ENCODE measurements at places on chromosomes 6 and 20.
A peak's percentile ranks its signal among the peaks of the same experiment; 100 is the strongest.

DNA sequence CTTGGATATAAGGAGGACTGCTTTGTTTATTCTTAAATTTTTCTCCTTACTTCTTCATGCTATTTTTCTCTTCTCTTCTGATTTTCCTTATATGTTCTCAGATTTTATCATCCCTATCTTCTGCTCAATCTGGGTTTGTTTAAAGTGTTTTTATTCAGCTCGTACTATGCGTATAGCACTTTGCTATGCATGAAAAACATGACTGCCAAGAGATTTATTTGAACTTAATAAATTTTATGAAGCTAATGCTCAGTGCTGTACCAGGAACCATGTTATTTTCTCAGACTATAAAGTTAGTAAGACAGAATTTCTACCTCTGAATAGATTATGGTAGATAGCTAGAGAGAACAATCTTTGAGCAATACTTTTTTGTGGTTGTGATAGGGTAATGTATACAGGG, 305.9 kb downstream of the LAMA2 start:
- H3K27me3 ChIP-seq = no peaks in the 10 kb centered on the region
- H3K4me3 ChIP-seq = no peak overlapping the region
- H3K36me3 ChIP-seq = no peaks in the 10 kb centered on the region
- no peaks in the 10 kb centered on the region for H3K4me1 ChIP-seq
- no peak for DNase-seq
- H3K27ac ChIP-seq = no peak overlapping the region

- H3K36me3 ChIP-seq = no peaks in the 10 kb centered on the region
- DNase-seq = no peak
- H3K4me3 ChIP-seq = no peak overlapping the region
- H3K4me1 ChIP-seq = no peaks in the 10 kb centered on the region
These were observed 993.8 kb upstream of the MAP3K7 start for GRCh38 chr6:91580635-91581034.

DNA sequence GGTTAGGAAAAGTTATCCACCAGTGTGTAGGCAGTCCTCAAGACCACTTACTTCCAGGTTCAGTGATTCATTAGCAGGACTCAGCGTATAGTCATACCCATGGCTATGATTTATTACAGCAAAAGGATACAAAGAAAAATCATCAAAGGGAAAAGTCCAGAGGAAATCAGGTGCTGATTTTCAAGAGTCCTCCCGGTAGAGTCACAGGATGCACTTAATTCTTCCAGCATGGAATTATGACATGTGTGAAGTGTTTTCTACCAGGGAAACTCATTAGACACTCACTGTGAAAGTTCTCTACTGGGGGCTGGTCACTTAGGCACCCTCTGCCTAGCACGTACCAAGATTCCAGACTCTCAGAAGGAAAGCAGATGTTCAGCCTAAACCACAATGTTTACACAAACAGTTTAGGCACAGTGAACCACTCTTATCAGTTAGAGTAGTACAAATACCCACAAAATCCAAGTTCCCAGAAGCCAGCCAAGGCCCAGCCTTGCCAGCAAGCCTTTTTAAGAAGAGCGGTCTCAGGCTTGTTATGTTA, 10.2 kb downstream of the WFDC3 start:
- H3K4me1 ChIP-seq = peaks cover 23% of the 10 kb centered on the region
- peaks cover 2% of the 10 kb centered on the region for H3K27me3 ChIP-seq
- no peak overlapping the region for H3K4me3 ChIP-seq
- H3K36me3 ChIP-seq = no peaks in the 10 kb centered on the region
- DNase-seq = no peak

DNA sequence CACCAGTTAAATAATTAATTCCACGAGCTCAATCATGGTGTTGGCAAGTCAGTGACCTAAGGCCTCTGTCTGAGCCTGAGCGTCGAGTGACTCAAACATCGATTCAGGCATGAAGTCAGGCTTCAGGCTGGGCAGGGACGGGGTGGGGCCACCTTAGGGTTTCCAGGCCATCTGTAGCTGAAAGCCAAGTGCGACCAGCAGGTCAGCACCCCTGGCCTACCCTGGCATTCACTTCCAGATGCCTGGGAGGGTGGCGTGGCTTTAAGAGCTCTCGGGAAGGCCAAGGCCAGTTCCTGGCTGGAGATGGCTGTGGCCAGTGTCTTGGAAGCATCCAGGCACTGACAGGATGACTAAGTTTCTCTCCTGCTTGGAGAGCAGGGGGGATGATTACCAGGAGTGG, 113.4 kb downstream of the DACT2 start:
- DNase-seq = no peak
- no peak overlapping the region for H3K27ac ChIP-seq
- no peaks in the 10 kb centered on the region for H3K36me3 ChIP-seq
- peaks cover 6% of the 10 kb centered on the region for H3K27me3 ChIP-seq
- no peak overlapping the region for H3K4me3 ChIP-seq

DNA sequence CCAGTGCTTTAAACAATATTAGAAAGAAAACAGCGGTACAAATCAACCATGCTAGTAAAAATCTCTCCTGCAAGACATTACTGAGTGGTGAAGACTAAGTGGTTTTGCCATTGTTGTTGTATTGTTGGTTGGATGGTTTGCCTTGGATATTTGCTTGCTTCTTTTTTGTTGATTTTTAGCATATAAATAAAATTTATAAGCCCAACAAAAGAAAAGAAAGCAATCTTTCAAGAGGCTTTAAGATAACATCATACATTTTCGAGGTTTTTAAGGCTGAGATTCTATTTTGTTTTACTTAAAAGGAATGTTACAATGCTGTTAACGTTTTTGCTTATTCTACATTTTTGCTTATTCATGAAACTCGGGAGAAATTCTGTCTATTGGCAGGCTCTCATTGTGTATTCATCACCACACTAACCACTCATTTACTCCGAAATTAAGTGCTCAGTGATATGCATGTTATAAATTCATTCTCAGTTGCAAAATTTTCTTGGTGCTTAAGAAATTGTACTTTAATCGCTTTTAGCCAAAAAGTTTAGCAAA, 139.1 kb downstream of the LAMA2 start:
- H3K27me3 ChIP-seq = no peaks in the 10 kb centered on the region
- H3K27ac ChIP-seq = no peak overlapping the region
- DNase-seq = no peak
- no peaks in the 10 kb centered on the region for H3K36me3 ChIP-seq
- H3K4me1 ChIP-seq = no peaks in the 10 kb centered on the region
- no peak overlapping the region for H3K4me3 ChIP-seq

- H3K4me3 ChIP-seq = no peak overlapping the region
- no peaks in the 10 kb centered on the region for H3K4me1 ChIP-seq
- peaks cover 35% of the 10 kb centered on the region for H3K27me3 ChIP-seq
- H3K36me3 ChIP-seq = no peaks in the 10 kb centered on the region
- no peak for DNase-seq
- H3K27ac ChIP-seq = no peak overlapping the region
These were observed 170.7 kb upstream of the KCNK16 start for GRCh38 chr6:39493174-39493573.

- H3K4me3 ChIP-seq = no peak overlapping the region
- no peaks in the 10 kb centered on the region for H3K36me3 ChIP-seq
- DNase-seq = no peak
- H3K27me3 ChIP-seq = no peaks in the 10 kb centered on the region
These were observed 12.1 kb downstream of the LGSN start for GRCh38 chr6:63307581-63308246.

DNA sequence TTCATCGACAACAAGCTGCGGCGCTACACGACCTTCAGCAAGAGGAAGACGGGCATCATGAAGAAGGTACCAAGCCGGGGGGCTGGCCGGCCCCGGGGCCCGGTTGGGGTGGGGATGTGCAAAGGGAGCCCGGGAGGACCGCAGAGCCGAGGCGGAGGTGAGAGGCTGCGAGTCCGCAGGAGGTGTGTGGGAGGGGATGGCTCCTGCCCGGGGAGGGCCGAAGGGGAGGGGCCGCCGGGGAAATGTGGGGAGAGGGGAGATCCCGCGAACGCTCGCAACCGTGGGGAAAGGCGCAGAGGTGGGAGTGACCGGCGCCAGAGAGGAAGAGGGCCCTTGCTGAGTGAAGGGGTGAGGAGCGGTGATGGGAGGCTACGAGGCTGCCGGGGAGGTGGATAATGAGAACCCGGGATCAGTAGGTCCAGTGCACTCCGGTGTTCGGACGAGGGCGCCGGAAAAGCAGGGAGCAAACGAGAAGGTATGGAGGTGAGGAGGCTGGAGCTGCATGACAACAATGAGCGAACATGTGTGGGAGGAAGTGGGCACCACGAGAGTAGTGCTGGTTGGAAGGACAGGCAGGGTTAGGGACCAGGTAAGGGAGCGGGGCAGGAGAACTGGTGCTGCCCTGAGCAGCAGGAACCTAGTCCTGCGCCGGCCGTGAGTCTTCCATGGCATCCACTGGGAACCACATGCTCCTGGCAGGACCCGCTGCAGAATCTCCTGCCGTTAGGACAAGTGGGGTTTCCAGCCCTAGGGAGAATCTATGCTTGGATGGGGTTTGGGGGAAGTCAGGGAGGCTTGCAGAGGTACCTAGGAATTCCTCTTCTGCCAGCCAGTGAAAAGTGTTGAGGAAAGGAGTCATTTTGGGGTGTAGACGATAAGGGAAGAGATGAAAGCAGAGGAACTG, 1.3 kb downstream of the SRF start:
- peak overlapping the region; percentile 100 for H3K4me3 ChIP-seq
- H3K27me3 ChIP-seq = no peaks in the 10 kb centered on the region
- peak overlapping the region; percentile 91 for H3K27ac ChIP-seq
- peaks cover 45% of the 10 kb centered on the region for H3K4me1 ChIP-seq
- H3K36me3 ChIP-seq = peaks cover 22% of the 10 kb centered on the region

- H3K27ac ChIP-seq = no peak overlapping the region
- H3K36me3 ChIP-seq = no peaks in the 10 kb centered on the region
- H3K4me1 ChIP-seq = no peaks in the 10 kb centered on the region
- no peak overlapping the region for H3K4me3 ChIP-seq
- no peak for DNase-seq
These were observed 405.9 kb upstream of the BTBD3 start for GRCh38 chr20:11511821-11512220.

GRCh38 chr6:13098793-13099570, 229.4 kb downstream of the TBC1D7 start:
- H3K27me3 ChIP-seq = peaks cover 20% of the 10 kb centered on the region
- H3K36me3 ChIP-seq = no peaks in the 10 kb centered on the region
- H3K4me3 ChIP-seq = no peak overlapping the region
- no peak for DNase-seq

DNA sequence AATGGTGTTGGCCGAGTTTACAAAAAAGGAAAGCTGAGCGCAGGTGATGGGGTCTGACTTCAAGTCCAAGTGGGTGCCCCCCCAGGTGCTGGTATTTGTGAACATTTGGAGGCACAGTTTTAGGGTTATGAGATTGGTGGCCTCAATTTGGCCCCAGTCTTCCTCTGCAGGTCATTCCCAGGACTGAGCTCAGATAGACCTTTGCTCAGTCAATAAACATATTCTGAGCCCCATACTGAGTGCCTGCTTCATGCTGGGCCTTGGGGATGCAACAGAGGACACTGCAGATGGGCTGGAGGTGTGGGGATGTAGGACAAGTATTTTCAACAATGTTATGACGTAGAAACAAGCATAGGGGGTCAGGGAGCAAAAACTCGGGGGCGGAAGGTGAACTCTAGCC, 33.5 kb downstream of the TGM3 start:
- H3K27ac ChIP-seq = no peak overlapping the region
- peaks cover 12% of the 10 kb centered on the region for H3K27me3 ChIP-seq
- H3K4me3 ChIP-seq = no peak overlapping the region
- no peaks in the 10 kb centered on the region for H3K36me3 ChIP-seq

DNA sequence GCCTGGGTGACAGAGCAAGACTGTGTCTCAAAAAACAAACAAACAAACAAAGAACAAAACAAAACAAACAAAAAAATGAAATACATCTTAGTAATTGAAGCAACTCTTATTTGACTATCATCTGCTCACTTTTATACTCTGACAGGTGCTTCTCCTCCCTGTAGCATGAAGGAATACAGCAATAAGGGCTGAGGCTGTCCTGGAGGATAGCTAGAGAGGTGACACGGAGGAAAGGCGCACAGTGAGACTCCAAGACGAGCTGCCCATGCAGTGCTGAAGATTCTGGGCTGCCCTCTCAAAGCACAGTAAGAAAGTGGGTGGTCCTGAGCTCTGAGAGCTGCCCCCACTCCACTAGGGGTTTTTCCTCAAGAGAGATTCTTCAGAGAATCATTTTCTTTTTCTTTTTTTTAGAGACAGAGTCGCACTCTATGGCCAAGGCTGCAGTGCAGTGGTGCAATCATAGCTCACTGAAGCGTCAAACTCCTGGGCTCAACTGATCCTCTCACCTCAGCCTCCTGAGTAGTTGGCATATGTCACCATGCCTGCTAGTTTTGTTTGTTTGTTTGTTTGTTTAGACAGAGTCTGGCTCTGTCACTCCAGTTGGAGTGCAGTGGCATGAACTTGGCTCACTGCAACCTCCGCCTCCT, 50.0 kb downstream of the OSTM1 start:
- H3K4me1 ChIP-seq = no peaks in the 10 kb centered on the region
- no peaks in the 10 kb centered on the region for H3K27me3 ChIP-seq
- H3K27ac ChIP-seq = no peak overlapping the region
- H3K4me3 ChIP-seq = no peak overlapping the region
- DNase-seq = no peak
- no peaks in the 10 kb centered on the region for H3K36me3 ChIP-seq
